ENCODE measurements at places on chromosomes 16 and 17. TPM values are rescaled to one million over a fixed set of nuclear protein-coding genes. Genes with fewer than 3 reads are reported as not detected.

- H3K4me3 ChIP-seq: no peak overlapping the region
- no peaks in the 10 kb centered on the region for H3K36me3 ChIP-seq
- H3K27ac ChIP-seq: no peak overlapping the region
- H3K27me3 ChIP-seq: no peaks in the 10 kb centered on the region
- DNase-seq: no peak
Measured at GRCh38 chr16:27441998-27442397, 40.0 kb downstream of the IL21R start.

Gene LHX1
- not detected for total RNA-seq

GRCh38 chr16:18829251-18829650 lies 27.9 kb upstream of the ARL6IP1 start:
- peaks cover 73% of the 10 kb centered on the region for H3K36me3 ChIP-seq
- no peak for DNase-seq
- no peak overlapping the region for H3K4me3 ChIP-seq
- H3K27me3 ChIP-seq: no peaks in the 10 kb centered on the region
- H3K27ac ChIP-seq: no peak overlapping the region

- no peaks in the 10 kb centered on the region for H3K36me3 ChIP-seq
- H3K4me3 ChIP-seq: peak overlapping the region; percentile 63
- DNase-seq: no peak
- peak overlapping the region; percentile 71 for H3K27ac ChIP-seq
Measured at GRCh38 chr16:30562021-30562420, 3.8 kb upstream of the ZNF764 start.

DNA sequence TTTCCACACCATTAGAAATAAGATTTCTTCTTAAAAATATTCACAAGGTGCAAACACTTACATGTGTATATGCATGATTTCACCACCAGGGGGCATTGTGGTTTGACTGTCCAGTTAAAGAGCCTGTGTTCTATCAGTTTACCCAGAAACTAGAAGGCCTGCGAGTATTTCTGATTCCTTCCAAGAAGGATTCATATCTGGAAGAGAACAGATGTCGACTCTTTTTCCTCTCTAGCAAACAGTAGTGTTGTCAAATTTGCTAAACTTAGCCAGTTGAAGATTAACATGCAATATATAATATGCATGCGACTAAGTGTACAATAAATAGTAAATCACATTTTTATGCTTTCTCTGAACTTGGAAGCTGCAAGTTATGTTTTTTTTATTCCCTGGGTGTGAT lies 404.1 kb downstream of the WWOX start:
- no peak overlapping the region for H3K27ac ChIP-seq
- H3K27me3 ChIP-seq: no peaks in the 10 kb centered on the region
- H3K4me1 ChIP-seq: peaks cover 32% of the 10 kb centered on the region
- H3K4me3 ChIP-seq: no peak overlapping the region

DNA sequence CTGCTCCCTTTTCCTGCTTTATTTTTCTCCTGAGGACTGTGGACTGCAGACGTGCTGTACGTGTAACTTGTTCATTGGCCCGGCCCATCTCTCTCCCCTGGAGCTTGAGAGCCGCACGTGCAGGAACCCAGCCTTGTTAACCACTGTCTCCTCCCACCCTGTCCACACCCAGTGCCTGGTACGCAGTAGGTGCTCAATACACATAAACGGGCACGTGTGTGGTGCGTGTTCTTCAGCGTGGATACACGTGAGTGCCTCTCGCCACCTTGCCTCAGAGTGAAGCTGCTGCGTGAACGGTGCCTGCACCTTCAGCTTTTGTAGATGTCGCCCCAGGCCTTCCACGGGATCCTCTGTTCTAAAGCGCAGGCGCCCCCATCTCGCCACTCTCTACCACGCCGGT lies 96.3 kb upstream of the CHMP6 start:
- peaks cover 57% of the 10 kb centered on the region for H3K36me3 ChIP-seq
- DNase-seq: no peak
- no peak overlapping the region for H3K27ac ChIP-seq
- peaks cover 27% of the 10 kb centered on the region for H3K4me1 ChIP-seq
- no peaks in the 10 kb centered on the region for H3K27me3 ChIP-seq

DNA sequence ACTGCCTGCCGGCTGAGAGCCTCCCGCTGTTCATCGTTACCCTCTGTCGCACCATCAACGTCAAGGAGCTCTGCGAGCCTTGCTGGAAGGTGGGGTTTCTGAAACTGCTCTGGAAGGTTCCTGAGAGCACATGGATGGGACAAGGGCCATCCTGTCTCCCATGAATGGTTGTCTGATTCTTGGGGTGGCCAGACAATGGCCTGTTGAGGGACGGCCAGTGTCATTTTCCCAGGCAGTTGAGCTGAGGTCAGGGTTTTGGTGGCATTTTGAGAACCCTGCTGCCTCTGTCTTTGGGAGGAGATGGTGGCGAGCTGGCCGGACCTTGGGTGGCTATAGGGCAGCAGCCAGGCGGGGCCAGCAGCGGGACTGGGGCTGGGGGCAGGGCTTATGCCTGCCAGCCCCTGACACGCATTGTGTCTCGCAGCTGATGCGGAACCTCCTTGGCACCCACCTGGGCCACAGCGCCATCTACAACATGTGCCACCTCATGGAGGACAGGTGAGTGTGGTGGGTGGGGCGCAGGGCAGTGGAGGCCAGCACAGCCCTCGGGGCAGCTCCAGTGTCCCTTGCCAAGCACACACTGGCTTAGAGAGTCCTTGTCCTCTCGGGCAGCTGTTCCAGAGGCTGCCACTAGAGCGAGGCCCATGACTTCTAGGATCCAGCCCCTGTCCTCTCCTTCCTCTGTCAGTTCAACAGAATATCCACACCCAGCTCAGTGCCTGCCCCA lies 9.1 kb downstream of the TSC2 start:
- no peaks in the 10 kb centered on the region for H3K27me3 ChIP-seq
- no peaks in the 10 kb centered on the region for H3K4me1 ChIP-seq
- no peak overlapping the region for H3K4me3 ChIP-seq
- no peak overlapping the region for H3K27ac ChIP-seq
- H3K36me3 ChIP-seq: peaks cover 35% of the 10 kb centered on the region

Gene TBC1D26
- total RNA-seq: not detected

- H3K27me3 ChIP-seq: no peaks in the 10 kb centered on the region
- H3K36me3 ChIP-seq: no peaks in the 10 kb centered on the region
Measured at GRCh38 chr17:57943645-57944044, 11.6 kb downstream of the CUEDC1 start.

DNA sequence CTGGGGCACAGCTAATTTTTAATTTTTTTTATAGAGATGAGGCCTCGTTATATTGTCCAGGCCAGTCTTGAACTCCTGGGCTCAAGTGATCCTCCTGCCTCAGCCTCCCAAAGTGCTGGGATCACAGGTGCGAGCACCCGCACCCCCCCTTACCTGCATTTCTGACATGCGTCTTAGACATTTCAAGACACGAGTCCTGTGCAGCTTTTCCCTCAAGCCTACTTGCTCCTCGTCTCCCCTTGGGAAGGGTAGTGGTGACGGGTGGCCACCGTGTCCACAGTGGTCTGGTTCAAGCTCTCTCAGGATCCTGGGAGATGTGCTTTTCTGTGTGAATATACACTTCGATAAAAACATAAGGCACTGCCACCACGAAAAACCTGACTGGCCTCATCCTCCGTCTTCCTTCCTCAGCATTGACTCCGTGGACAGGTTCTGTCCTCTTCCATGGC lies 9.6 kb downstream of the CANT1 start:
- no peak overlapping the region for H3K27ac ChIP-seq
- H3K4me1 ChIP-seq: peaks cover 21% of the 10 kb centered on the region
- no peak for DNase-seq
- H3K4me3 ChIP-seq: no peak overlapping the region

Gene SLFN5
- 33.4 TPM for total RNA-seq

Gene KRTAP4-4
- not detected for total RNA-seq

GRCh38 chr17:74919440-74920305 lies 3.4 kb downstream of the USH1G start:
- H3K4me1 ChIP-seq: peaks cover 35% of the 10 kb centered on the region
- no peak overlapping the region for H3K27ac ChIP-seq
- H3K36me3 ChIP-seq: no peaks in the 10 kb centered on the region
- no peak for DNase-seq
- no peak overlapping the region for H3K4me3 ChIP-seq

Gene EPX
- not detected for total RNA-seq

DNA sequence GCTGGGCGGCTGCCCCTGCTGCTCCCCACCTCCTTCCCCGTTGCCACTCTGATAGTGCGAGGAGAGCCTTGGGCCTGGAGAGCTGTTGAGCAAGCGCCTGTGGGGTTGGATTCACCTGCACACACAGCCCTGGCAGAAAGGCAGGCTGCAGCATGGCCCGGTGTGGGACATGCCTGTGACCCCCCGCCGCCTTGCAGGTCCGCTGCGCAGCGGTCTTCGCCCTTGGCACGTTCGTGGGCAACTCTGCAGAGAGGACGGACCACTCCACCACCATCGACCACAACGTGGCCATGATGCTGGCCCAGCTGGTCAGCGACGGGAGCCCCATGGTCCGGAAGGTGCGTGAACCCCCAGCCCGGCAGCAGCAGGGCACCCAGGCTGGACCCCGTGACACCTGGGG lies 106.8 kb upstream of the CHMP6 start:
- peaks cover 70% of the 10 kb centered on the region for H3K36me3 ChIP-seq
- no peak for DNase-seq
- no peaks in the 10 kb centered on the region for H3K4me1 ChIP-seq
- H3K27ac ChIP-seq: no peak overlapping the region
- no peaks in the 10 kb centered on the region for H3K27me3 ChIP-seq
- H3K4me3 ChIP-seq: no peak overlapping the region

DNA sequence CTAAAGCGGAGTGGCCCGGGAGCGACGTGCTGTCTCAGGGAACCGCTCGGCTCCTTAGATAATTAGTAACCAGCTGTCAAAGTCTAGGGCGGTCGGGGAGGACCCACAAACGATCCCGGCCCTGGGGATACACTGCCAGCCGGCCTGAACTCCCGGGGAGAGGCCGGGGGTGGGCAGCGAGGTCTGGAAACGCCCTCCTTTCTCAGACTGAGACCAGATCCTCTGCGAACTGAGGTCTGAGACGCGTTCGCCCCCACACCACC lies 1.3 kb downstream of the HNF1B start:
- H3K27me3 ChIP-seq: peaks cover 67% of the 10 kb centered on the region
- H3K27ac ChIP-seq: no peak overlapping the region
- H3K36me3 ChIP-seq: no peaks in the 10 kb centered on the region
- H3K4me1 ChIP-seq: peaks cover 43% of the 10 kb centered on the region
- peak overlapping the region; percentile 52 for H3K4me3 ChIP-seq

GRCh38 chr17:2412561-2413021 lies 11.7 kb upstream of the MNT start:
- peak overlapping the region; percentile 36 for H3K27ac ChIP-seq
- DNase-seq: no peak
- peaks cover 27% of the 10 kb centered on the region for H3K4me1 ChIP-seq
- peaks cover 26% of the 10 kb centered on the region for H3K36me3 ChIP-seq
- no peak overlapping the region for H3K4me3 ChIP-seq
